ENCODE measurements at places on chromosomes 16 and 17.

GRCh38 chr17:15485045-15485444 lies 17.6 kb upstream of the CDRT4 start:
- no peak for DNase-seq

DNA sequence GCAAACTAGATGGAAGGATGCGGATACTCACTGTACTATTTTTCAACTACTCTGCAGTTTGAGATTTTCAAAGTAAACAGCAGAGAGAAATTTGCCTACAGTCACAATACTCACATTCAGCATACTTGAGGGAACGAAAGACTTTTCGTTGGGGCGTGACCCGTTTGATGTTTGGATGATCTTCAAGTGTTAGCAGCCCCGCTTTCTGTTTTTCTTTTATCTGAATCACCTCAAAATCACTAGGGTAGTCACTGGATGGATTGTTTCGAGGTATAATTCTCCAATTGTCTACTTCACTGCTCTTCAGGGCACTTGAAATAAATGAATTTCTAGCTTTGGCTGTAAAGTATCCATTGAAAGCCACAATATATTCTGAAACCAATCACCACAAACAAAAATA lies 17.8 kb downstream of the MBTPS1 start:
- peak; percentile 10 for DNase-seq

DNA sequence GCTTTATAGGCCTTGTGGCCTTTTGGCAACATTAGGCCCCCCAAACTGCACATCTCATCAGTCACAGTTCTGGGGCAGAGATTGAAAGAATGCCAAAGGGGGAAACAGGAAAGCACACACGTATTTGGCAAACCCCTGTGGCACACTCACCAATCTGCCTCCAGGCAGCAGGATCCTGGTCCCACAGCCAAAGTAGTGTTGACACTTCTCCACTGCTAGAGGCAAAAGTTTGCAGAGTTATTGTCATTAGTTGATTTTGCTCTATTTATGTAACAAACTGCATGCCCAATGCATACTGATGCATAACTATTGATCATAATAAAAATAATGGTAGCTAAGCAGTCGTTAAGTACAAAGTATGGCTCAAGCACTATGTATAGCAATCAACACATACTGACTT lies 45.1 kb downstream of the CCT6B start:
- no peak for DNase-seq

- no peak for DNase-seq
Observed at GRCh38 chr17:1329745-1330343, 50.4 kb downstream of the TRARG1 start.

GRCh38 chr16:57814896-57815295 lies 12.6 kb upstream of the KIFC3 start:
- DNase-seq, result no peak

GRCh38 chr17:74831444-74832146 lies 28.1 kb downstream of the GRIN2C start:
- DNase-seq, result no peak

- DNase-seq, result no peak
Observed at GRCh38 chr16:73015612-73016487, 32.1 kb downstream of the ZFHX3 start.

GRCh38 chr17:73551759-73552158 lies 92.5 kb downstream of the SDK2 start:
- peak; percentile 28 for DNase-seq

GRCh38 chr17:10309003-10309974 lies 63.5 kb downstream of the MYH13 start:
- no peak for DNase-seq

DNA sequence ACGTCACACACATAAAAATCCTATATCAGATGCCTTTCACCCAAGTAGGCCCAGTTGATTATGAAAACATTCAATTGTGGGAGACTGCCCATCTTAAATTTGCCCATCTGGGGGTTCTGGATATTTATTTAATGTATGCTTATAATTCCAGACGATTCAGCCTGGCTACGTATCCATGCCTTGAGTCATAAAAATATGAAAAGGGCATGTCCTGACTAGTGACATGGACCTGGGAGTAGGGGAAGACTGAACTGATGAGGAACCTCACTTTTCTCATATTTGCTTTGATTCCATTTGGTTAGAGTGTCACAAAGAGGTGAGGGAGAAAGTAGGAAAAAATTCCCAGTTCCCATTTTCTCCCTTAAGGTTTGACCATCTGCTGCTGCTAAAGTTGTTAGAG lies 122.5 kb upstream of the GNAO1 start:
- no peak for DNase-seq

DNA sequence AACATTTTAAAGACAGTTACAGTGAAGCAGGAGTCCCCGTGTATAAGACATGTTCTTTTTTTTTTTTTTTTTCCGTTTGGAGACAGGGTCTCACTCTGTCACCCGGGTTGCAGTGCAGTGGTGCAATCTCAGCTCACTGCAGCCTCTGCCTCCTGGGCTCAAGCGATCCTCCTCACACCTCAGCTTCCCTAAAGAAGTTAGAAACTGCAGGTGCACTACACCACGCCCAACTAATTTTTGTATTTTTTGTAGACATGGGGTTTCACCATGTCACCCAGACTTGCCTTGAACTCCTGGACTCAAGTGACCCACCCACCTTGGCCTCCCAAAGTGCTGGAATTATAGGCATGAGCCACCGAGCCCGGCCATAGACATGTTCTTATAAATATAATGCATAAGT lies 3.0 kb downstream of the EVI2B start:
- no peak for DNase-seq

- no peak for DNase-seq
Observed at GRCh38 chr17:64313534-64313933, 50.5 kb upstream of the TEX2 start.

GRCh38 chr16:13333336-13333735 lies 431.9 kb downstream of the SHISA9 start:
- DNase-seq, result no peak

DNA sequence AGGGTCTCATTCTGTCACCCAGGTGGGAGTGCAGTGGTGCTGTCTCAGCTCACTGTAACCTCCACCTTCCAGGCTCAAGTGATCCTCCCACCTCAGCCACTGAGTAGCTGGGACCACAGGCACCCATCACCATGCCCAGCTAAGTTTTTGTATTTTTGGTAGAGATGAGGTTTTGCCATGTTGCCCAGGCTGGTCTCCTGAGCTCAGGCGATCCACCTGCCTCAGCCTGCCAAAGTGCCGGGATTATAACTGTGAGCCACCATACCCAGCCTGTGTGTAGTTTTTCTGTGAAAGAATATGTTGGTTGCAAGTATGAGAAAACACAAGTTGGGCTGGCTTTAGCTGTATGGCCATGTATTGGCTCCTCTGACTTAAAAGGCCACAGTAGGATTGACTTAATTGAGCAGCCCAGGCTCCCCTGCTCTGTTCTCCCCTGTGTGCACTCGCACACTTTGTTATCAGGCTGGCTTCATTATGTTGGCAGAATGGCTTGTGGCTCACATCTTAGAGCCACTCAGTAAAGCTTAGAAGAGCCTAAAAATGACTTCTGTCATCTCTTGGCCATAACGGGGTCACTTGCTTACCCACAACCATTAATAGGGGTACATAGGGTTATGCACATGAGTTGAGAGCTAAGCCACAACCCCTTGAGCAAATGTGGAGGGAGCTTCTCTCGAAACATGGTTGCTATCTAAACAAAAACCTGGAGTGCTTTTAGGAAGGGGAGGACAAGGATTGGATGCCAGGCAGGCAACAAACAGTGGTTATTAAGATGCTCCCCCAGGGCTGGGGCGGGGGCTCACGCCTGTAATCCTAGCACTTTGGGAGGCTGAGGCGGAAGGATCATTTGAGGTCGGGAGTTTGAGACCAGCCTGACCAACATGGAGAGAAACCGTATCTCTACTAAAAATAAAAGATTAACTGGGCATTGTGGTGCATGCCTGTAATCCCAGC lies 6.1 kb downstream of the HAPSTR1 start:
- DNase-seq, result no peak

GRCh38 chr16:2237102-2237482 lies 848 bp downstream of the DNASE1L2 start:
- DNase-seq, result no peak

DNA sequence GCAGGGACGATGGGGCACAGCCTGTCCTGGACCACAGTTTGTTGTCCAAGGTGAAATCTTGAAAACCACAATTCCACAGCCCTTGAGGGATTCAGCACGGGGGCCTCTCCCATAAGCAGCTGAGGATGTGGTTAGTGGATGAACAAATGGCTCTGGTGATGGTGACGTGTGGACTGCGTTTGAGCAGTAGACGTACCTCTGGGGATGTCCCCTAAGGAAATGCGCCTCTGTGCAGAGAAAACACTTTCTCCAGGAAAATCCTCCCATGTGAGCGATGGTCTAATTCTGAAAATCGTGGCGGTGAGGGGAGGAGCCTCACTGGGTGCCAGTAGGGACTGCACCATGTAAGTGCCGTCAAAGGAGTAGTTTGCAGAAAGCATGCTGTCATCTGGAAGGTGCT lies 2.7 kb upstream of the SEPTIN12 start:
- no peak for DNase-seq

- DNase-seq, result no peak
Observed at GRCh38 chr16:11278681-11279628, 2.2 kb downstream of the PRM1 start.

DNA sequence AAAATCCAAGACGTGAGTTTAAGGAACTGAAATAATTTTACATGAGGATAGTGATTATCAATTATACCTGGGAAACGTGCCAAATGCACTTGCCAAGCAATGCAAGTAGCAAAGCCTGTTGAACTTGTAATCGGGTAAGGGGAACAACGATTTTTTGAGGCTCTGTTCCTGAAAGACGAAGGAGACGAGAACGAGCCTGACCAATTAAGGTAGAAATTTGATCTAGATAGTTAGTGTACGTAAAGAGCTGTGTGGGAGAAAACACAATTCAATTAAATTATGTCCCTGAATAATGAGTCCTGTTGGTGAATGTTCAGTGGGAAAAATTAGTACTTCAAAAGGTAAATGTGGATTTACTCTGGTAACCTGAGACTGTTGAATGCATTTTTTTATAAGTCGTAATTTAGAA lies 17.7 kb upstream of the KCTD5 start:
- DNase-seq, result no peak
